ENCODE measurements at places on chromosomes 7 and 10. TPM values are rescaled to one million over a fixed set of nuclear protein-coding genes. Genes with fewer than 3 reads are reported as not detected.

ZNF425 gene
- total RNA-seq, result 1.9 TPM

ASB10 gene
- not detected for total RNA-seq

MGMT gene
- 10.0 TPM for total RNA-seq

SUGCT gene
- 7.2 TPM for total RNA-seq

AKR1C3 gene
- 26.7 TPM for total RNA-seq

LIPJ gene
- not detected for total RNA-seq

GRID1 gene
- total RNA-seq, result 0.33 TPM

NPSR1 gene
- total RNA-seq, result not detected
